ENCODE measurements at places on chromosomes 4 and X.

GRCh38 chrX:10902001-10902400 is 209.1 kb upstream of the HCCS start:
- DNase-seq, result no peak

DNA sequence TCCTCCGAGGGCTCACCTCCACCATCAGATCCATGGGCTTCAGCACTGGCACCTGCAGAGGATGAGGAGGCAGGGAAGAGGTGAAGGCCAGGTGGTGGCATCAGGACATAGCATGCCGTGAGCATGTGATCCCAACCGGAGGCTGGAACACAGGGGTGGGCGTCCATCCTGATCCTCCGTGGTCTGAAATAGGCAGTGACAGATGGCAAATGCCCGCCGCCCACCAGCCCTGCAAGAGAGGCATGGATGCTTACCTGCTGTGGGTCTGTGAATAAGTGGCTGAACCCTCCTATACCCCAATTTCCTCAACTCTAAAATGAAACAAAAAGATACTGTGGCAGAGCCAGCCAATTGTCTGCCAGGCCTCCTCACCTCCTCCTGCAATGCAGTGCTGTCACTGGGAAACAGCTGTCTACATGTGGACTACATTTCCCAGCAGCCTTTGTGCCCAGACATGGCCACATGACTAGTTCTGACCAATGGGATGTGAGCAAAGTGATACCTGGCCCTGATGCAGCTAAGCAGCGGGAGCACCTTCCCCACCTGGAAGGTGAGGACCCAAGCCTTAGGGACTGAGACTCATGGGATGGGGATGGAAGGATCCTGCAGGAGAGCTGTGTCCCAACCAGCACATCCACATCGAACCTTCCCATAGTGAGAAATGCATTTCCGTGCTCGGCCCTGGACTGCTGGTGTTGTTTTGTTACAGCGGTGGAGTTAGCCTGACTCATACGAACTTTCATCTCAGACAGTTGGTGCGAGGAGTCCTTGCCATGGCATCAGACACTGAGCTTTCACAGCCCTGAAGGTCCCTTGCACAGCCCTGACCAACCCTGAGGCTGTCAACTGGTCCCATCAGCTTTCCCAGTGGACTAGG is 99.5 kb downstream of the PPP2R2C start:
- no peak for DNase-seq

- no peak for DNase-seq
Measured at GRCh38 chr4:173652283-173652931, 122.4 kb upstream of the HAND2 start.

DNA sequence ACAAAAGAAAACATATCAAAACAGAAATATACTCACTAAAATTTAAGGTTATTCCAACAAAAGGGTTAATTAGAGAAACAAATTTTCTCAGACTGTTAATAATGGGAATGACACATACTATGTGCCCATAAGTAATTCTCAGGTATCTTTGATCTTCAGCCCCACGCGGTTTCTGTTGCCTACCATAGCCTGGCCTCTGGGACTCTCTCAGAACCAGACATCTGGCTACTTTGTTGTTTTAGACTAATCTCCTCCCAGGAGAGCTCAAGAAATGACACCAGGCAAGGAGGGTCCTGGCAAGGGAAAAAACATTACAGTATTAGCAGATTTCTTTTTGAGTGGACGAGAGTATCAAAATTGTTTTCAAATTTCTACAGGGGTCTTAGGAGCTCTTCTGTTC is 43.7 kb downstream of the SLC10A7 start:
- DNase-seq, result no peak

- no peak for DNase-seq
Measured at GRCh38 chr4:157246964-157247363, 26.4 kb downstream of the GRIA2 start.

GRCh38 chrX:110541266-110541665 is 182.6 kb downstream of the RTL9 start:
- DNase-seq, result no peak

GRCh38 chr4:75249739-75250138 is 264.5 kb downstream of the RCHY1 start:
- no peak for DNase-seq

- no peak for DNase-seq
Measured at GRCh38 chr4:160495356-160495755, 1392.5 kb downstream of the RAPGEF2 start.

DNA sequence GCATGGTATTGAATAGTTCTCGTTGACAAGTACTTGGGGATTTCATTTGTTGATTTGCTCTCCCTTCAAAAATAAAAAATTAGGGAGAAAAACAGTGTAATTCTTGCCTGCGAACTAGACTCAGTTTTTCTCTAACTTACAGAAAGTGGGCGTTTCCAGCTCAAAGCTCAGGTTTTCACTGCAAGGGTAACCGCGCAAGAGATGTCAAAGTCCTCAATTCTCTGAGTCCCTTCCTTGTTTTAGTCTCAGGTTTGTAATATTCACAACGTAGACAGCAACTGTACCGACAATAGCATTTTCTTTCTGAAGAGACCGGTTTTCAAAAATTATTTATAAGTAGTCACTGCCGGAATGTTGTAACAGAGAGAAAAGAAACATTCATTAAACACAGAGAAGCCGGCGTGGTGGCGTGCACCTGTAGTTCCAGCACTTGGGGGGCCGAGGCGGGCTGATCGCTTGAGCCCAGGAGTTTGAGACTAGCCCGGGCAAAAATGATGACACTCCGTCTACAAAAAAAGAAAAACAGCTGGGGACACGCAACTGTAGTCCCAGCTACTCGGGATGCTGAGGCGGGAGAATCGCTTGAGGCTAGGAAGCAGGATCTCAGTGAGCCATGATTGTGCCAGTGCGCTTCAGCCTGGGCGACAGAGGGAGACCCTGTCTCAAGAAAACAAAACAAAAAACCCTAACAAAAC is 774 bp downstream of the ZCCHC4 start:
- DNase-seq, result no peak

GRCh38 chr4:40840985-40841571 is 91.3 kb downstream of the NSUN7 start:
- no peak for DNase-seq

DNA sequence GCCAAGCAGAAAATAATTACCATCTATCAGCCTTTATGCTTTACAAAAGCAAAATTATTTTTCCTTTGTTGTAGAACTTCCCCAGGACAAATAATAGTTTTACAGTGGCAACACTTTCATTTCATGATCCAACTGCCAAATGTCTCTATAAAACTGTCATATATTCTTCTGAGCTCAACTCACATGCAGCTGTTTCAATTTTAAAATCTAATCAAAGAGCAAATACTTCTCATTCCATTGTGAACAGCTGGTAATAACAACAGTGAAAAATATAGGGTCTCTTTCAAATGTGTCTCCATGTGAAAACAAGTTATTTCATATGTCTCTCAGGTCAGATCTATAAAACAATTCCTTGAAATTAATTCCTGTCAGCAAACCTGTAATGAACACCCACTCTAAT is 270.6 kb upstream of the SLC7A11 start:
- no peak for DNase-seq

DNA sequence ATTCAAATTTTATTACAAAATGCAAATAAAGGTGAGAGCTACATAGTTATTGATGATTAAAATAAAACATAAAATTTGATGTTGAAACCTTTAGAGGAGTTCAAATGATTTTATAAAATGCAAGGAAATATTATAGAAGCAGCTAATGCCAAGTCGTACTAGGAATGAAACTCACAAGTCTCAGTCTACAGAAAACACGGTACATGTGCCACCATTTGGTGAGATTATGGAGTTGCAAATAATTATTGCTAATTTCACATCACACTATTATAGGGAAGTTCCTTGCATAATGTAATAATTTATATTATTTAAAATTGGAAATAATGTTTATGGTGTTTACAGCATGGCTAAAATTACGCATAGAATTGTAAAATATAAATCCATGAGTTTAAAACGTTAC is 1601.7 kb upstream of the TENM3 start:
- DNase-seq, result no peak

DNA sequence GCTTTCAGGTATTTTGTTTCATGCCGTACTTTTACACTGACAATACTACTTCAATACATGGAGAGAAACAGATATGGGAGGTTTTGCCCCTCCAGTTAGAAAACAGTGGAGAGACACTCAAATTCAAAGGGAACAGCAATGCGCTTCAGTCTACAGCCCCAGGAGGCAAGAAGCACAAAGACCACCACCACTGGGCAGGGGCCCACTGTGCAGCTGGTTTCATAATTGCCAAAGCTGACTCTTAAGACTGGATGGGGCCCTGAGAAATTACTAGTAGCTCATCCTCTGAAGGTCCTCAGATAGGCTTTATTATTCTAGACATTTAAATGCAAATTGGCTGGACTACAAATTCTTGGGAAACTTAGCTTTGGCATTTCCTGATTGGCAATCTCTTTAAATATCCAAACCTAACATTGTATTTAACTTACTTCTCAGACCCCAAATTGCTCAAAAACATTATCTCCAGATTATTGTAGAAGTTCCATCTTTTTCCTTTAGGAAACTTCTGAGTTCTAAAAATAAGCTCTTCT is 85.9 kb upstream of the GPR34 start:
- no peak for DNase-seq

DNA sequence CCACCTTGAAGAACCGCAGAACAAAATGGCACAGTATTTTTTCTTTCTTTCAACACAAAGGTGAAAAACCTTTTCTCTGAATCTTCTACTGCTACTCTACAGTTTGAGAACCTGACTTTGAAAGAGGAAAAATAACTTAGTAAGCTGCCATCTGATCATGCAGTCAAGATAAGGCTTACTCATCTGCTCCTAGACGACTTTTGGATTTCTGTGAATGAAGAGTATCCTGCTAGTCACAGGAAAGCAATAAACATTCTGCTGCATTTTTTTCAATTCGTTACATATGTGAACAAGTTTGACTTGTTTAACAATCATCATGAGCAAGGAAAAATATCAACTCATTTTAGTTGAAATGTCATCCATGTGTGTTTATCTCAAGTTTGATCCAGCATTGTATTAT is 25.2 kb downstream of the TIGD2 start:
- DNase-seq, result peak; percentile 13

- peak; percentile 46 for DNase-seq
Measured at GRCh38 chrX:53089224-53089842, 4.6 kb upstream of the KANTR start.

- no peak for DNase-seq
Measured at GRCh38 chrX:110123331-110123782, 120.4 kb downstream of the TMEM164 start.

- DNase-seq, result no peak
Measured at GRCh38 chr4:47251348-47252135, 212.0 kb downstream of the COMMD8 start.

- DNase-seq, result no peak
Measured at GRCh38 chr4:144831971-144832370, 186.0 kb downstream of the HHIP start.

GRCh38 chr4:184596044-184596616 is 53.1 kb downstream of the CASP3 start:
- DNase-seq, result no peak

- DNase-seq, result no peak
Measured at GRCh38 chrX:82335772-82336171, 1133.9 kb downstream of the SH3BGRL start.

- peak; percentile 10 for DNase-seq
Measured at GRCh38 chrX:20217271-20217670, 49.4 kb downstream of the RPS6KA3 start.

DNA sequence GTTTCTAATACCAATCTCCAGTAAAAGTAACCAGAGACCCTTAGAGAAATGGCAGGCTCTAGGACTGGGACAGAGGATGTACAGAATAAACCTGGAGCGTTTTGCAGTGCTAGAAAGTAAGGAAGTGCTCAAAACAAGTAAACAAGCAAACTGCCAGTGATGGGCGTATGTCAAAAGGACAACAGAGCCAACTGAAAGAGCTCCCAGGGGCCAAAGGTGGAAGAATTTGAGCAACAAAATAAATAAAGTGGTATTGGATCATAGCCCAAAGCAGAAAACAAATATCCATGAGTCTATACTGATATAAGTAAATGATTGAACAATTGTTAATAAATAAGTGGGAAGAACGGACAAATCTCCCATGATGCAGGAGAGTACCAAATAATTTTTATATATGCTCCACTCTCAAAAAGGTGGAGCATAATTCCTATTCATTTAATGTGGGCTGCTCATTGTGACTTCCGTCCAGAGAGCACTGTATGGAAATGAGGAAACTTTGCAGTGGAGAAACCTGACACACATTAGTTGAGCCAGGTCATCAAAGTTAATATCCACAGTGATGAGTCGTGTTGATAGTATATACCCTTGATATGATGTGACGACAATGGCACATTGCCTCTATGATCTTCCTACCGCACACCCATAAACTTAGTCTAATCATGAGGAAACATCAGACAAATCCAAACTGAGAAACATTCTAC is 17.8 kb upstream of the SEPTIN11 start:
- no peak for DNase-seq

DNA sequence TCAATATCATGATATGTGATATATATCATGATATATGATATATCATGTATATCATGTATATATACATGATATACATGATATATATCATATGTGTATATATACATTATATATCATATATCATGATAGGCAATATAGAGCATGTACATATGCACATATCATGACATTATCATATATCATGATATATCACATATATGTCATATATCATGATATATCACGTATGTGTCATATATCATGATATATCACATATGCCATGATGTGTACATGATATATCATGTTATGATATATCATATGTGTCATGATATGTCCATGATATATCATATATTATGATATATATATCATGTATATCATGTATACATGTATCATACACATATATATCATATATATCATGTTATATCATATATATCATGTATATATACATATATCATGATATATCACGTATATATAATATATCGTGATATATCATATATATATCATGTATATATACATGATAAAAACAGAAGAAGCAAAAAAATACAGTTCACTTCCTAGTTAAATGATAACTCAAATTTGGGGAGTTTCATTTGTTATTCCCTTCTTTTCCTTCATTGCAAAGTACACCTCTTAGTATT is 670.1 kb upstream of the EPHA5 start:
- DNase-seq, result no peak

GRCh38 chr4:40149960-40150385 is 46.9 kb upstream of the RHOH start:
- DNase-seq, result no peak

DNA sequence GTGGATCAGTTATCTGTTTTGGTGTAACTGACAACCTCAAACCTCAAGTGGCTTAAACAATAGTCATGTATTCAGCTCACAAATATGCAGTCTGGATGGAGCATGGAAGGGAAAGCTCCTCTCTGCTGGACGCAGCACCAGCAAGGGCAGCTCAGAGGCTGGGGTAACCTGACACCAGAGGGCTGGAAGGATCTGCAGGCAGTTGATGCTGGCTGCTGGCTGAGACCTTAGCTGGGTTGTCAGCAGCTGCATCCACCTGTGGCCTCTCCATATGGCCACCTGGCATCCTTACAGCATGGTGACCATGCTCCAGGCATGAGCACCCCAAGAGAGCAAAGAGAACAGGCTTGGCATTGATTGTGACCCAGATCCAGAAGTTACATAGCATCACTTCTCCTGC is 46.7 kb downstream of the ENPP6 start:
- no peak for DNase-seq

- DNase-seq, result no peak
Measured at GRCh38 chrX:74351760-74352159, 47.8 kb downstream of the ZCCHC13 start.
